Myocyte (in vitro differentiated cells): ENCODE measurements at places on chromosomes 11 and 22. TPM values are rescaled to one million over a fixed set of nuclear protein-coding genes. Genes with fewer than 3 reads are reported as not detected.

The MS4A6A gene
- total RNA-seq = not detected in 2 replicates

The ANO9 gene
- 0.42 and 0.94 TPM in 2 replicates for total RNA-seq

The SLC22A9 gene
- total RNA-seq = not detected in 2 replicates

The GLYATL1 gene
- not detected in 2 replicates for total RNA-seq

The SLC25A1 gene
- total RNA-seq = 34.1 and 36.2 TPM in 2 replicates

The TH gene
- not detected in 2 replicates for total RNA-seq

The ART1 gene
- 2.4 and 2.7 TPM in 2 replicates for total RNA-seq

The IGSF9B gene
- total RNA-seq = 0.24 TPM in 1 of 2 replicates, not detected in the other

The TLCD5 gene
- total RNA-seq = 17.7 and 24.2 TPM in 2 replicates

The TRIM49 gene
- not detected in 2 replicates for total RNA-seq

The SUSD2 gene
- 0.10 and 0.13 TPM in 2 replicates for total RNA-seq

The RAB36 gene
- total RNA-seq = 0.08 and 0.21 TPM in 2 replicates

The ANO5 gene
- total RNA-seq = not detected in 2 replicates

The SLC22A6 gene
- total RNA-seq = not detected in 2 replicates

The OR51B2 gene
- total RNA-seq = 0.80 TPM in 1 of 2 replicates, not detected in the other

The RFPL2 gene
- total RNA-seq = not detected in 2 replicates

The CARD16 gene
- not detected in 2 replicates for total RNA-seq

The P2RX6 gene
- total RNA-seq = 72.8 and 103 TPM in 2 replicates

The LRRC4C gene
- total RNA-seq = not detected in 2 replicates

The MUC2 gene
- not detected in 2 replicates for total RNA-seq

The OR5P2 gene
- not detected in 2 replicates for total RNA-seq

The OR5A2 gene
- not detected in 2 replicates for total RNA-seq

The PNPLA3 gene
- total RNA-seq = 25.0 and 34.5 TPM in 2 replicates

The SOX6 gene
- total RNA-seq = 0.05 and 1.1 TPM in 2 replicates

The VSTM5 gene
- total RNA-seq = not detected in 2 replicates
